Activated effector memory CD4-positive, alpha-beta T cell treated with anti-CD3 and anti-CD28 coated beads, Interleukin-2, amount 50 U/mL, for 16 hours (primary cell): ENCODE measurements at places on chromosomes 12 and 14.
A peak's percentile ranks its signal among the peaks of the same experiment; 100 is the strongest.

GRCh38 chr12:52318241-52318990, 2.8 kb downstream of the KRT83 start:
- peak; percentile 21 for DNase-seq

DNA sequence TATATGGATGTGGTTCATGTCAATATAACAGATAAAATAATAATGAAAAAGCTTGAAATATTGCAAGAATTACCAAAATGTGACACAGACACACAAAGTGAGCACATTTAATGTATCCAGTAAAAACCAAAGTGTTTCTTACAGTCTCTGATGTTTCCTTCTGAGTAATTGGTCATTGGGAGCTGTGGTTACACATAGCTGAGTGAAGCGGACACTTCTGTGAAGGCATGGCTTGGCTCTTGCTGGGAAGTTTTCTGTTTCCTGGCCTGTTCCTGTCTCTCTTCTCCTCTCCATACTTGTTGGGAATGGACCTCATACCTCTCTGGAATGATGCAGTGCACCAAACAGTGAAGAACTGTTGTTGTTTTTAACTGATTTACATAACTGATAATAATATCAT, 117.3 kb downstream of the BICD1 start:
- DNase-seq, result no peak

DNA sequence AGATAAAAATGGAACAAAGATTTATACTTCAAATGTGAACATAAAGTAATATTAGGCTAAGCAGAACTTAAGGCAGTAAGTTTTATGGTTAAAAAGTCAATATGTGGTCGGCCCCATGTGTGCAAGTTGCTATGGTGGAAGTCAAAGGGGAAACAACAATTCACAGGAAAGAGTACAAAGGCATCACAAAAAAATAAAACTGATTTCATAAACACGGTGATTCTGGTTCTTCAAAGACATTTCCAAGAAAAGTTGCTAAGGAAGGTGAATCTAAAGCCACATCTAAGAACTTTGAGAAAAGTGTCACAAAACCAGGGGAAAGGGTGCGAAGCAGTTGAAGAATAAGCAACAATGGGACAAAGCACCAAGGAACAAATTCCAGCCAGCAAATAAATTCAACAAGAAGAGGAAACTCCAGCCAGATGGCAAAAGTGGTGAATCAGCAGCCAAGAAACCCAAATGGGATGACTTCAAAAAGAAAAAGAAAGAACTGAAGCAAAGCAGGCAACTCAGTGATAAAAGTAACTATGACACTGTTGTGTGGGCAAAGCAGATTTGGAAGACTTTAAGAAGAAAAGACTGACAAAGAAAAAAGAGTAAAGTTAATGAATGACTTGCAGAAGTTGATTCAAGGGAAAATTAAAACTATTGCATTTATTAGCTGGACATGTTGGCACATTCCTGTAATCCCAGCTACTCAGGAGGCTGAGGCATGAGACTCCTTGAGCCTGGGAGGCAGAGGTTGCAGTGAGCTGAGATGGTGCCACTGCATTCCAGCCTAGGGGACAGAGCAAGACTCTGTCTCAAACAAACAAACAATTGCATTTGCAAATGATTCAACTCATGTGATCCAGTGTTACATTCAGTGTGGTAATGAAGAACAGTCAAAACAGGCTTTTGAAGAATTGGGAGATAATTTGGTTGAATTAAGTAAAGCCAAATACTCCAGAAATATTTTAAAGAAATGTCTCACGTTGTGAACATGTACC, 19.5 kb downstream of the PTGDR start:
- no peak for DNase-seq

DNA sequence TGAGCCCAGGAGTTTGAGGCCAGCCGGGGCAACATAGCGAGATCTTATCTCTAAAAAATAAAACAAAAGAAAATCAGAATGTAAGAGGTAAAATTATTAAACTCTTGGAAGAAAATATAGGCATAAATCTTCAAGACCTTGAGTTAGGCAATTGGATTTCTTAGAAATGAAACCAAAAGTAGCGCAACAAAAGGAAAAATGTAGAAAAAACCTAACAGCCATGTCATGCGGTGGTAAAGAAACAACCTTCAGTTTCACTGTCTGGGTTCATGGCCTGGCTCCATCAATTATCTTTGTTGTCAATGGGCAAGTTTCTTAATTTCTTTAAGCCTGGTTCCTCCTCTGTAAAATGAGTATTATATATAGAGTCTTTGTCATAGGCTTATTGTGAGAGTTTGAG, 5.6 kb upstream of the GCH1 start:
- no peak for DNase-seq

DNA sequence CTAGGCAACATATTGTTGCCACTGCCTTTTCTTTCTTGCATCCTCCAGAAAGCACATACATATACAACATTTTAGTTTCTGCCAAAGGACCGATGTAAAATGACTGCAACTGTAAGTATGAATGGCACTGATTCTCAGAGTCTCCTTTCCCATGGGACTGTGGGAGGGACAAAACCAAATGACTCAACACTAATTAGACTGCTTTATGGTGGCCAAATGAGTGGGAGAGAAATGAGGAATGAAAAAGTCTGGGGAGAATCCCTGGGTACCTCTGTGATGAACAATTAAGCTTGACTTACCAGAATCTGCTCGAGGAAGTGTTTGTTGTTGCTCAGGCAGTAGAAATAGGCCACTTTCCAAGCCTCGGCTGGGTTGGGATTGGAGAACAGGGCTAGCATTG, 10.1 kb downstream of the ZFYVE26 start:
- no peak for DNase-seq
